ENCODE measurements at places on chromosomes 2 and 18. TPM values are rescaled to one million over a fixed set of nuclear protein-coding genes. Genes with fewer than 3 reads are reported as not detected.

TXNDC2 gene
- total RNA-seq: 0.36 TPM

VIT gene
- 31.1 TPM for total RNA-seq

GRCh38 chr2:25388491-25388890 is 46.8 kb upstream of the DNMT3A start:
- DNase-seq: no peak
- H3K27ac ChIP-seq: no peak overlapping the region

BIN1 gene
- total RNA-seq: 85.4 TPM

UGT1A3 gene
- not detected for total RNA-seq

DNA sequence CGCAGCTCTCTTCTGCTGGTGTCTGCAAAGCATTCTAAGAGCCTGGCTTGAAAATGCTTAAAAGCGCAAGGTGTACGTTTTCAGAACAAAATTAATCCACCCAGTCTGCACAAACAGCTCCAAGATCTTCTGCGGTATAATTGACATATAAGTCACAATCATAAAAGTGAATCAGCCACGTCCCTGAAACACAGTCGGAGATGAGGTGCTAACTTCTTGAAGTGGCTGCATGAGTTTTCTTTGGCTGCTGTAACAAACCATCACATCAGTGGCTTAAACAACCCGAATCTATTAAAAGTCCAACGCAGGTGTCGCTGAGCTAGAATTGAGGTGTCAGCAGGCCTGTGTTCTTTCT is 32.6 kb downstream of the ARL4C start:
- H3K4me1 ChIP-seq: peaks cover 10% of the 10 kb centered on the region
- no peak overlapping the region for H3K4me3 ChIP-seq
- DNase-seq: no peak
- H3K27ac ChIP-seq: no peak overlapping the region
- H3K27me3 ChIP-seq: no peaks in the 10 kb centered on the region
- H3K36me3 ChIP-seq: no peaks in the 10 kb centered on the region

COL6A3 gene
- 4,247 TPM for total RNA-seq

DNA sequence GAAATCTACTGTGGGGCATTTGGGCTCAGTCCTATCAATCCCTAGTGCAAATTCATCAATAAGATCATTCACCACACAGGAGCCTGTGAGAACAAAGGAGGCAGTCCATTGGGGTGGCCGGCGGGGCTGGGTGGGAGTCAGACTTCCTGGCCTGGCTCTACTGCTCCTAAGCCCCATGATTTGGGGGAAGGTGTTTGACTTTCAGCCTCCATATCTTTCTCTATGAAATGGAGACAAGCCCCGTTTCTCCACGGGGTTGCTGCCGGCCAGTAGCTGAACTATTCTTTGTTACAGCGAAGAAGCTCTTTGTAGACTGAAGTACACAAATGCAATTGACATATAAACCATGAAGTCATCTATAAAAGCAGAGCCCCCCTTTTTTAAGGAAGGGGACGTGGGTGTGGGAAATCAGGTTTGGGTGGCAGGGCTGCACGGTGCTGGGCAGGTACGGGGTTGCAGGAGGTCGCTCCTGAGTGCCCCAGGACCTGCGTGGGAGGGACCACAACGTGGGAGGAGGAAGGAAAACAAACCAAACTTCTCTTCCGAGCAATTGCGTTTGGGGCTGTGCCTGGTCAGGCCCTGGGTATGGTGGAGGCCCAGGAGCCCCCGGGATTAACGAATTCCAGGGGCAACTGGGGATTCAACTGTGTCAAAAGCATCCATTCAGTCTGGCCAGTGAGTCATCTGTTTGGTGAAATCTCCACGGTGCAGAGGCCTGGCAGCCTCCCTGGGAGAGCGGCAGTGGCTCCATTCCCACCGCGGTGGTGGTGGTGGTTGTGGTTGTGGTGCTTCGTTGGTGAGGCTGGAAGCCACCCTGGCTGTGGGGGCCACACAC is 18.2 kb downstream of the FBLN7 start:
- DNase-seq: peak; percentile 99
- no peaks in the 10 kb centered on the region for H3K36me3 ChIP-seq
- no peaks in the 10 kb centered on the region for H3K27me3 ChIP-seq
- H3K4me3 ChIP-seq: no peak overlapping the region
- peak overlapping the region; percentile 86 for H3K27ac ChIP-seq

GRCh38 chr2:41806286-41806685 is 241.5 kb upstream of the PKDCC start:
- H3K4me3 ChIP-seq: no peak overlapping the region
- no peaks in the 10 kb centered on the region for H3K36me3 ChIP-seq
- H3K27me3 ChIP-seq: no peaks in the 10 kb centered on the region
- DNase-seq: no peak
- H3K27ac ChIP-seq: no peak overlapping the region

DNA sequence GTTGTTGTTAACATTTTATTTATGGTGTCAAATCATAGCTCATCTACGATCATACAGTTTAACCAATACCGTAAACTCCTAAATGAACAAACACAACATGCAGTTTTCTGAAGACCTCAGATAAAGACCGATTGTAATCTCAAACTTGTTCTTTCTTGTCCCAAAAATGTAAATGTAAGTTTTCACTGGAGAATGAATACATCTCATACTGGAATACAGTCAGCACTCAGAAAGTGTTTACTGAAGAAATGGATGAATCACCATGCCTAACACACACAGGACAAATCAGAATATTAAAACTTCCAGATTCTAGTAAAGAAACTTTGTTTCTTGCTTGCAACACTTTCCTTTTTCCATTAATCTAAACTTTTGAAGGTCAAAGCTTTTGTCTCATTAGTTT is 380.5 kb downstream of the DLGAP1 start:
- no peak overlapping the region for H3K27ac ChIP-seq
- H3K4me1 ChIP-seq: no peaks in the 10 kb centered on the region
- no peak overlapping the region for H3K4me3 ChIP-seq
- no peak for DNase-seq
- no peaks in the 10 kb centered on the region for H3K36me3 ChIP-seq

DNA sequence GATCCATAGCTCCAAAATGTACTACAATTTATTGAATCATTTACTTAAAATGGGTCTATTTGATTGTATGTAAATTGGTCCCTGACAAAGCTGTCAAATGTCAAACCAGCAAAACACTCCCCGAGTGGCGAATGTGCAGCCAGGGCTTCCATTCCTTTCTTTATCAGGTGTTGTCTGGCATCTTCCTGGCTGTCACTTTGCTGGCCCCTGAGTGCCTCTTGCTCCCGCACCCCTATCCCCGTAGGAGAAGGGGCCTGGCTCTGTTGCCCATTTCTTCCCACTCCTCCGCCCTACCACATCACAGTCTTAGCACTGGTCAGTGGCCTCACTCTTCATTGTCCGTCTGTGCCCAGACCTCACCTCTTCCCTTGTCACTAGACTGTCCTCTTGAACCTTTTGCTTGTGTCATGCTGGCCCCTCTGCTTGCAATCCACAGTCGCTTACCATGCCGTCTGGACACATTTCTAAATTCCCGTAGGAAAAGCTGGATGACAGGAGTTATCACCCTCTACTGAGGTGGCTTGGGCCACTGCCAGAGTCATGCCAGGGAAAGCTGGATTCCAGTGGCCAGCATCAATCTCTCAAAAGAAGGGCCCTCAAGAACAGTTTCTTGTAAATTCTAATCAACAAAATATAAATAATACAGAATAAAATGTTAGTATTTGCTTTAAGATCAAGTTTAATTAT is 15.4 kb downstream of the UBE2F start:
- H3K36me3 ChIP-seq: no peaks in the 10 kb centered on the region
- no peak overlapping the region for H3K27ac ChIP-seq
- no peaks in the 10 kb centered on the region for H3K27me3 ChIP-seq
- no peak for DNase-seq

DNA sequence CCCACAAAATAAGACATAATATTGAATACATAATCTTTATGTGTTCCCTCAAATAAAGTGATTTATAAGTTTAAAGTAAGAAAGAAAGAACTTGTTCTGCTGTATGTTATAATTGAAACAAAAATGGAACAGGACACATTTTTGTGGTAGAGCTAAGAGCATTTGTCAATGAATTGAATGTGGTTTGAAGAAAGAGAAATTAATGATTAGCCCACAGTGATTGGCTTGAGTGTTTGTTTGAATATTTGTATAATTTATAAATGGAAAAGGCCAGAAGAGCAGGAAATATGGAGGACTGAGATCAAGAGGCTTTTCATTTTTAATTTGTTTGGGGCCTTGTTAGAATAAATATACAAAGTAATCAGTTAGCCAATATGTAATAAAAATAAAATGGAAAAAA is 395.1 kb upstream of the CDH19 start:
- no peak for DNase-seq
- no peak overlapping the region for H3K4me3 ChIP-seq
- no peaks in the 10 kb centered on the region for H3K36me3 ChIP-seq

PLCD4 gene
- total RNA-seq: 2.5 TPM

SRD5A2 gene
- total RNA-seq: not detected

DNA sequence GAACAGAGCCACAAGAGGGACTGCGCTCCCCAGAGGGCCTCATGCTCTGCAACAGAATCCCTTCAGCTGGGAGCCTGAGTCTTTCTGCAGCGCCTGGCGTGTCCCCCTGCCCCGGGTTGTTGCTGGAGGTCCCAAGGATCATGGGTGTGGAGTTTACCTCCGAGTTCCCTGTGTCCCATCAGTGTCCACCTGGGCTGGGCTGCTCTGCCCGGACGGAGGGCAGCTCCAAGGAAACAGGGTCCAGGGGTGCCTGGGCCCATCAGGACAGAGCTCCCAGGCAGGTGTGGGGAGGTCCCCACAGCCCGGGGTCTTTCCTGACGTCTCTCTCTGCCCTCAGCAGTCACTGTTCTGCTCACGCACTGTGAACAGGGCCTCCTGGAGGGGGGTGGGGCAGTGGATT is 63.5 kb downstream of the EMILIN2 start:
- H3K4me1 ChIP-seq: no peaks in the 10 kb centered on the region
- H3K27me3 ChIP-seq: no peaks in the 10 kb centered on the region
- no peak for DNase-seq
- peaks cover 42% of the 10 kb centered on the region for H3K36me3 ChIP-seq
- H3K4me3 ChIP-seq: no peak overlapping the region

ANKMY1 gene
- total RNA-seq: 11.5 TPM

C18orf32 gene
- total RNA-seq: 16.6 TPM

DNA sequence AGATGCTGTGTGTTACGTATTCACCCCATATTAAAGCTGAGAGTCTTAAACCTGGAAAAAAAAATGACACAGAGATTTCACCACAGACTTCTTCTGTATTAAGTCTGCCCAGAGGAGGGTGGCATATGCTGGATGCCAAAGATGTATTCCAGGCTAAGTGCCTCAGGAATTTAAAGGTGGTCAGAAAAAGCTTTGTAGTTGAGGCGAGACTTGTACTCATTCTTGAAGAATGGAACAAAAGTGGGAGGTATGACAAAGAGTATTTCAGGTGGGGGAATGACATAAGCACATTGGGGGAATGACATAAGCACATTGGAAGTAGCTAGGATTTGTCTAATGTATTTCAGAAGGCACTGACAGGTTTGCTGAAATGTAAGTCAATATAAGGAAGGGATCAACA is 98.6 kb downstream of the BABAM2 start:
- H3K36me3 ChIP-seq: no peaks in the 10 kb centered on the region
- no peak for DNase-seq
- H3K4me1 ChIP-seq: peaks cover 14% of the 10 kb centered on the region
- H3K27me3 ChIP-seq: no peaks in the 10 kb centered on the region
- no peak overlapping the region for H3K4me3 ChIP-seq
- no peak overlapping the region for H3K27ac ChIP-seq

TMEM200C gene
- total RNA-seq: under 0.01 TPM

DNA sequence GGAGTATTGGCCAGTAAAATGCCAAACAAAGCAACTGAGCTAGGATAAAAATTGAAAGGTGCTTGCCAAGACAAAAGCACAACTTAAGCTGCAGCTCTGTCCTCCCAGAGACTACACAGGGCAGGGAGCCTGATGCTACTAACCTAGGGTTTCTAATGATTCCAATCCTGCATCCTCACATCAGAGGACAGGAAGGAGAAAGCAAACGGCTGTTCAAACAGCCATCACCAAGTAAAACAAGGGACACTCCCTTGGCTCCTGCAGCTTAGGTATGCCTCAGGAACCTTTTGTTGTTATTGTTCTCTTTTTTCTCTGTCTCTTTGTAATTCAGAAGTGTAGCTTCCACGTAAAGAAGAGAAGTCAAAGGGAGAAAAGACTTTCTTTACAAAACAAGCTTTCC is 99.5 kb downstream of the TCF4 start:
- no peaks in the 10 kb centered on the region for H3K27me3 ChIP-seq
- no peak overlapping the region for H3K4me3 ChIP-seq
- no peak for DNase-seq
- no peak overlapping the region for H3K27ac ChIP-seq
- H3K36me3 ChIP-seq: no peaks in the 10 kb centered on the region

MYCN gene
- not detected for total RNA-seq

RGPD3 gene
- 0.59 TPM for total RNA-seq

DNA sequence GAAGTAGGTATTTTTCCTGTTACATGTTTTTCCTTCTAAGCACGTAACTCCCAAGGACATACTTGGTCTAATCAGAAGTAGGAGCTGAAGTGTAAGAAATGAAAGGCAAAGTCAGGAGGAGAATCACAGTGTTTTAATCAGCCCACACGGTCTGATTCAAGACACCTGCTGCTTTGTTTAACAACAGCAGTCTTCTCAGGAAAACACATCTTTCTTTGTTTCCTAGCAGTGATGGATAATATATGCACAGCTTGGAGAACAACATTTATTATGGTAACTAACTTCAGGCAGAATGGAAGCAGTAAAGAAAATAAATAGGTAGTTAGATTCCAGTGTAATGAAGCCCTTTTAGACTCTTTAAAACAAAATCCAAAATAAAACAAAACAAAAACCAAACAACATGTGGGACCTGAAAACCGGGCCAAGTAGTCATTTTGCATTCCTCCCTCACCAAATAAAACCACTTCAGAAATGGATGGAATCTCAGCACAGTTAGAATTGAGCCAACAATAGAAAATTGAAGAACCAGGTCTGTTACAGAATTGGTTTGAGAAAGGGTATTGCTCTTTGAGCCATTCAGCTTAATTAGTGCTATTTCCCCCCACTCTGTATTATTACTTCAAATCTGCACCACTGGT is 61.1 kb upstream of the UGP2 start:
- no peak overlapping the region for H3K4me3 ChIP-seq
- H3K27ac ChIP-seq: no peak overlapping the region
- no peaks in the 10 kb centered on the region for H3K27me3 ChIP-seq
- DNase-seq: no peak

- H3K36me3 ChIP-seq: no peaks in the 10 kb centered on the region
- H3K27me3 ChIP-seq: no peaks in the 10 kb centered on the region
- DNase-seq: no peak
- H3K27ac ChIP-seq: no peak overlapping the region
- no peaks in the 10 kb centered on the region for H3K4me1 ChIP-seq
- no peak overlapping the region for H3K4me3 ChIP-seq
Observed at GRCh38 chr2:128793404-128793803, 474.7 kb upstream of the HS6ST1 start.

- no peaks in the 10 kb centered on the region for H3K27me3 ChIP-seq
- H3K36me3 ChIP-seq: no peaks in the 10 kb centered on the region
- H3K4me3 ChIP-seq: no peak overlapping the region
- DNase-seq: no peak
- no peak overlapping the region for H3K27ac ChIP-seq
Observed at GRCh38 chr2:176024083-176024482, 22.0 kb upstream of the LNPK start.

All from osteoblast (primary cell).